ENCODE measurements at places on chromosomes 11 and 22.

DNA sequence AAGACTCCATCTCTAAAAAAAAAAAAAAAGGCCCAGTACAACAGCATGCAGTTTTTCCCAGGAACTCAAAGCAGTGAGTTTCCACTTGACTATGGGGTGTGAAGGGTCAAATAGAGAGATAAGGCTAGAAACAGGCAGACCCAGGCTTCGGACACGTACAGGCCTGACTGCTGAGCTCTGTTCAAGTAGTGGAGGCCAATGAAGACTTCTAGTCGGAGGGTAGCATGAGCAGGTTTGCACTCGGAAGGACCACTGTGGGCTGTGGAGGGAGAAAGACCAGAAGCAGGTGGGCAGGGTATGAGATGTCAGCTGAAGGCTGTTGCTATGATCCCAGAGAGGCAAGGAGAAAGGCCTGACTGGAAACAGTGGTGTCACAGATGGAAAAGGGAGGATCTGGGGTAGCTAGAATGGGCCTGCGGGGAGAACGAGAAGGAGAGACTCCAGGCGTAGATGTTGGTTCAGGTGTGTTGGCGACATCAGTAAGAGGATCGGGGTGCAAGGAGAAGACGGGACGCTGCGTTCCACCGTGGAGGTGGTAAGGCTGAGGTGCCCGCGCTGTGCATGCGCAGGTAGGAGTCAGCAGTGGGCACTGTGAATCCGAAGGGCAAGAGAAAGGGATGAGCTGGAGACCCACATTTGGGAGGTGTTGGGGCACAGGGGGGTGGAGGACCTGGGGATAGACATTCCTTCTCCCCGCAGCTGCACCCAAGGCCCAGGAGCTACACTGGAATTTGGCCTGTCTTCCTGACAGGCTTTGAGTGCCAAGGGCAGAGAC lies 49.4 kb upstream of the RAB1B start:
- DNase-seq: no peak

DNA sequence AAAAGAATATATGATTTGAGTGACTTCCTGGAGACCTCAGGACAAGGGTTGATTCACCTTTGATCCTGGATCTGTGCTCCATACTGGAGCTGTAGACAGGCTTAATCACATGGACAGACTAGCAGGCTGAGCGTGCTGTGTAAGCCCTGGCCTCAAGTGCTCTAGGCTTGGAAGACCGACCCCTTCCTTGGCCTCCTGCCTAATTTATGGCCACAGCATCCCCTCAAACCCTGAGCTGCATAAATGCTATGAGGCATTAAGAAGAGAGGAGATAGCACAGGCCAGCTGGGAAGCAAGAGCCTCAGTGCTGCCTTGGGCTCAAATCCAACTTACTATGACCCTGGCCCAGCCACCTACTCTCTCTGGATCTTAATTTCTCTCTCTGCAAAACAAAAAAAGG lies 385.1 kb downstream of the BUD13 start:
- no peak for DNase-seq

GRCh38 chr22:46045459-46046298 lies 68.7 kb upstream of the WNT7B start:
- DNase-seq: no peak

- DNase-seq: peak; percentile 95
These were observed 39.7 kb downstream of the OR4D9 start for GRCh38 chr11:59550842-59551658.

GRCh38 chr22:42365942-42366695 lies 66.1 kb downstream of the NFAM1 start:
- no peak for DNase-seq

GRCh38 chr11:33703788-33704187 lies 3.2 kb upstream of the C11orf91 start:
- DNase-seq: no peak

- no peak for DNase-seq
These were observed 1.8 kb upstream of the MCAT start for GRCh38 chr22:43144949-43145348.

DNA sequence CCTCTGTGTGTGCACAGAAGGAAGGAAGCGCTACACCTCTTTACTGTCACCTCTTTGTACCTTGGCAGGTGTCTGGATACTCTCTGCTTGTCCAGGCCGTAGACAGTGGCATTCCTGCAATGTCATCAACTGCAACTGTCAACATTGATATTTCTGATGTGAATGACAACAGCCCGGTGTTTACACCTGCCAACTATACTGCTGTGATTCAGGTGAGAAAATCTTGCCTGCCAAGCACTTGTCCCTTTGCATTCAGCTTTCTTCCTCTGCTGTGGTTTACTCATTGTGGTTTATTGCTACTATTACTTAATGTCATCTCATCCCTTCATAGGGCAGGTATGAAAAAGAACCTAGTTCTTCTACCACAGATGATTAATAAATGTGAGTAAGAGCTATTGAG lies 131.9 kb upstream of the MTNR1B start:
- DNase-seq: no peak

DNA sequence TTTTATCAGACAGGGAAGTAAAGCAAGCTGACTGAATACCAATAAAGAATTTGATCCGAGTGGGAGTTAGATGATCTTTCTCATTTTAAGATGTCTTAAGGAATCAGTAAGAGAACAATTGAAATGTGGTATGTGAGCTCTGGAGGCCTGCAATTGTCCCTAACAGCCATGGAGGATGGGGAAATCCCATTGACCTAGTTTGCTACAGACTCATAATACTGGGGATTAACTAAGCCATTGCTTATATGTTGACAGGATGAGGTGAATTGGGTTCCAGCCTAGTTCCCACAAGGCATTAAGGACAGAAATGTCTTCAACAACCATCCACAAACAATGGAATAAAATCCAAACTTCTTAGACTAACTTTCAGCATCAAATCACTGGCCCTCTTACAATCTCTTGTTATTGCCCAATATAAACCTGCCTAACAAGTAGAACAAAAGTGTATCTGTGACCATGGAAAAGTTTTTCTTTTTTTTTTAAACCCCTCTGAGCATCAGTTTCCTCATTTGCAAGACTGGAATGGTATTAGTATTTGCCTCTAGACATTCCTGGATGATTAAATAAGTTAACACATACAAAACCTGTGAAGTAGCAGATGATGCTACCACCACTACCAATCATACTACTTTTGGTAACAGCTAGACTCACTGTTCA lies 773.2 kb downstream of the DLG2 start:
- no peak for DNase-seq

- DNase-seq: peak; percentile 89
These were observed 19.6 kb upstream of the CARD10 start for GRCh38 chr22:37538590-37539357.

DNA sequence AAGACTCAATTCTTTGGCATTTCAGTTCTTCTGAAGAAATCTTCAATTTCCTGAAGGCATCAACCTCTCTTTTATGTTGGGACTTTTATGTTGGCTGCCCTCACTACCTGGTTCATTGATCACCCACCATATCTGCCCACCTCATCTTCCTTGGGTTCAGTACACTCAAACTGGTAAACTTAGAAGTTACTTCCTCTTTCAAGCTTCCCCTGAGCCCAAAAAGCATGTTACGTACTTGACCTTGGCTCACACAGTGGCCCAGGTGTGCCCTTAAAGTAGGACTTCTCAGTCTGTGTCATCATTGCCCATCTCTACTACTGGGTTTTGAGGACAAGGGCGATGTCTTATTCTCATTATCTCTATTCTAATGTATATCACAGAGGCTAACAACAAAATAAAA lies 86.1 kb downstream of the GRIA4 start:
- DNase-seq: no peak

DNA sequence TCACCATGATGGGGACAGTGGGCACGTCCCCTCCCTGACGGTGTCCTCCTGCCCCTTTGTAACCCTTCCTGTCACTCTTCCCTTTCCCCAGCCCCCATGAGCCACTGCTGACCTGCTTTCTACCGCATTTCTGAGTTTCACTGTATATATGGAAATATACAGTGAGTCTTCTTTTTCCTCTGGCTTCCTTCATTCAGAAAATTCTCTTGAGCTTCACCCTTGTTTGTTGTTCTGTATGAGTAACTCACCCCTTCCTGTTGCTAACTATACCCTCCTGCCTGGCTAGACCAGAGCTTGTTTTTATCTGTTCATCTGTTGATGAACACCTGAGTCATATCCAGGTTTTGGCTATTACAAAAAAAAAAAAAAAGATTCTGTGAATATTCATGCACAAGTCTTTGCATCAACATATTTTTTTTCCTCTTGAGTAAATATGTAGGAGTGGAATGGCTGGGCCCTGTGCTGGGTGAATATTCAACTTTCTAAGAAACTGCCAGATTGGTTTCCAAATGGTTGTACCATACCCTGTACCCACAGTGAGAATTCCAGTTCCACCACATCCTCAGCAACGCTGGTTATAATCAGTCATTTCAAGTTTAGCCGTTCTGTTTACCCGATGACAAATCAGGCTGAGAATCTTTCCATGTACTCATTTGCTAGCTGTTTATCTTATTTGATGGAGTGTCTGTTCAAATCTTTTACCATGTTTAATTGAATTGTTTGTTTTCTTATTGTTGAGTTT lies 62.0 kb downstream of the IGF2 start:
- peak; percentile 54 for DNase-seq

GRCh38 chr11:123354371-123354975 lies 75.6 kb upstream of the GRAMD1B start:
- no peak for DNase-seq

- no peak for DNase-seq
These were observed 72.0 kb upstream of the MPEG1 start for GRCh38 chr11:59284773-59285129.

- DNase-seq: no peak
These were observed 22.2 kb upstream of the NAP1L4 start for GRCh38 chr11:3014057-3014938.

- no peak for DNase-seq
These were observed 236.1 kb downstream of the NXPE2 start for GRCh38 chr11:114914231-114915005.

- peak; percentile 47 for DNase-seq
These were observed 255 bp upstream of the SYNGR1 start for GRCh38 chr22:39349506-39349966.

DNA sequence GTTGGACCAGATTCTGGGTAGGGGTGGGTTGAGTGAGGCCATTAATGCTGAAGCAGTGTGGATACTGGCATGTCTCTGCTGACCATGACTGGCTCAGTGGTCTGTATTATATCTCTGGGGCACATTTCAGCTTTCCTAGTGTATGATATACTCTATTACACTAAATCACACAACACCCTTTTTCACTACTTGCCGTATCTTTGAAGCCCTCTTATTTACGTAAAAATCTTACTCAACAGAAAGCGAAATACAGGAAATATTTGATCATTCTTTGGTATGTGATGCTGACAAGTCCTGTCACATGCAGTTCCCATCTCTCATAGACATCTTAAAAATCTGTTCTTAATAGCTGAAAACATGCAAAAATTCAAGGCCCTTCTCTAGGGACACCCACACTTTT lies 40.3 kb downstream of the OR5B17 start:
- DNase-seq: peak; percentile 25

DNA sequence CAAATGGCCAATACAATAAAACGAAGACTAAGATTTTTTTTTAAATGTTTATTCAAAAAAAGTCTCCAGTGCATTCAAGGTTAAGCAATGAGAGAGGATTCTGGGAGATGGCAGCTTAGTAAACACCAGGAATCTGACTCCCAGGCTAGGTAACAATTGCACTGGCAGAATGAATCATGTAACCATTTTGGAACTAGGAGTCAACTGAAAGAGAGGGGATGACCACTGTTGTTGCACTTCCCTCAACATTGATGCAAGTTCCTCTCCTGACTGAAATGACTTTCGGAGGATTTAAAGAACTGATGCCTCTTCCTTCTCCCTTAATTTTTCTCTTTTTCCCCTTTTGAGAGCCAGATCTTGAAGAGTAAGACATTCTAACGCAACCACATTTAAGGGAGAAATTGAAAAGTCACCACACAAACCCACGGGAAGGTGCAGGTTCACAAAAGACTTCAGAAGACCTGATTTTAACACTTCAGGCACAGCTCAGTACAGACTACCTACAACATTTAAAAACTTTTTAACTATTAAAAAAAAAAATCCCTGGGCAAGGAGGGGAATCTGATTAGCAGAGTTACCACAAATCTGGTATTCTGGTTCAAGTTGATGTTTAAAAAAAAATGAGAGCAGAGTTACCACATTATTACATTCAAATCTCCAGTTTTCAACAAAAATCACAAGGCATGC lies 56.8 kb downstream of the FCHSD2 start:
- DNase-seq: peak; percentile 7

- DNase-seq: peak; percentile 32
These were observed 125.1 kb downstream of the BCR start for GRCh38 chr22:23305321-23305910.

DNA sequence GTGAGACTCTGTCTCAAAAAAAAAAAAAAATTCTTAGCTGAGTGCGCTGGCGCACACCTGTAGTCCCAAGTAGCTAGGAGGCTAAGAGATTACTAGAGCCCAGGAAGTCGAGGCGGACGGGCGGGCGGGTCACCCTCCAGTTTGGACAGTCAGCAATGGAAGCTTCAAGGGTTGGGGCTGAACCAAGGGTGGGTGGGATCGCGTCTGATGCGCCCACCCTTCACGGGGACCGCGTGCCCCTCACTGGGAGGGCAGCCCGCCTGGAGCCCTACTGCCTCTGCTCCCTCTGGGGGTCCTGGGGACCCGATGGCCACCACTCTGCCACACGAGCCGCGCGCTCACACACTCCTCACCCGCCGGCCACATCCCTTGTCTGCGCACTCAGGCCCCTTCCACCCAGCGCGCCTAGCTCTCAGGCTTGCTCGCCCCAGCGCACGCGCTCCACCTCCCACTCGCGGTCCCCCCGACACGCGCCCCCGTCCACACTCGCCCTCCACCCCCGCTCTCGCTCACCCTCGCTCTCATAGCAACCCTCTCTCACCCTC lies 494 bp downstream of the CHID1 start:
- no peak for DNase-seq

DNA sequence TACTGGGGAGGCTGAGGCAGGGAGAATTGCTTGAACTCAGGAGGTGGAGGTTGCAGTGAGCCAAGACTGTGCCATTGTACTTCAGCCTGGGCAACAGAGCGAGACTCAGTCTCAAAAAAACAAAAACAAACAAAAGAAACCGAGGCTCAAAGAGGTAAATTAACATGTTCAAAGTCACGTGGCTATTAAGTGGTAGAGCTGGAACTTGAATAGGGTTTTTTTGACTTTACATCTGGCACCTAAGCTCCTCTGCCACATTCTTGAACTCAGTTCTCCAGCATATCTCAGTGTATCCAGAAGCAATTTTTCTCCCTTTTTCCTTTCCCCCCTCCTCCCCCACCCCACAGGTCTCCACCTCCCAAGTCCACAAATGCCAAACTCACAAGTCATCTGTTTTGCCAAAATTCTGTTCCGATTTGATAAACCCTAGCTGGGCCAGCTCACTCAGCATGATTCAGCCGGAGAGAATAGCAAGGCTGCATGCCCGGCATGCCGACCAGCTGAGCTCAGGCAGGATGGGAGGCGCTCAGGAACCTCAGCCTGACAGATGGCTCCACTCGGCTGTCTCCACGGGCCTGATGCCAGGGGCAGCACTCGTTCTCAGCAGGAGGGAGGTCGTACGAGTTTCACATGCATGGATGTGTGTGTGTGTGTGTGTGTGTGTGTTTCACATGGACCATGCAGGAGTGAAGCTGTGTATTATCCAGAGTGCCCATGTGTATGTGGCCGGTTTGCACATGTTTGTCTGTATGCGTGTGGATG lies 63.2 kb upstream of the RRAS2 start:
- DNase-seq: peak; percentile 100
